ENCODE measurements at places on chromosomes 6 and 20.

GRCh38 chr6:167946007-167946406, 51.5 kb upstream of the KIF25 start:
- no peak for DNase-seq

GRCh38 chr6:108895571-108895970, 47.3 kb downstream of the ARMC2 start:
- DNase-seq, result no peak

DNA sequence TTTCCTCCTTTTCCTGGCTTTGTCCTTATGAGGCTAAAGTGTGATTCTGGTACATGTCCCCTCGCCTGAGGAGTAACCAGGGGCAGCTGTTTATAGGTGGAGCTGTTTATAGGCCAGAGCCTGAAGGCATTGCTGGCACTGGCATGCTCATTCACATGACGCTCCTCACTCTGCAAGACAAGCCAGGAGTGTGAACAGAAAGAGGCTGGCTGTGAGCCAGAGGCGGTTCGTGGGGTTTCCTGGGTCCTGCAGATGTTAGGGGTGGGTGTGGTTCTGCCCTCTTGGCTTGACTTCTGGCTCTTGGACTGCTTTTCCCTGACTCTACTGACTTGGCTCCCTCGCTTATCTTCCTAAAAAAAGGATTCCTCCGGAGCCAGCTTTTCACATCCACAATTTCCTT, 12.8 kb upstream of the MDFI start:
- DNase-seq, result no peak

GRCh38 chr6:56959094-56959493, 4.2 kb downstream of the BEND6 start:
- DNase-seq, result no peak

DNA sequence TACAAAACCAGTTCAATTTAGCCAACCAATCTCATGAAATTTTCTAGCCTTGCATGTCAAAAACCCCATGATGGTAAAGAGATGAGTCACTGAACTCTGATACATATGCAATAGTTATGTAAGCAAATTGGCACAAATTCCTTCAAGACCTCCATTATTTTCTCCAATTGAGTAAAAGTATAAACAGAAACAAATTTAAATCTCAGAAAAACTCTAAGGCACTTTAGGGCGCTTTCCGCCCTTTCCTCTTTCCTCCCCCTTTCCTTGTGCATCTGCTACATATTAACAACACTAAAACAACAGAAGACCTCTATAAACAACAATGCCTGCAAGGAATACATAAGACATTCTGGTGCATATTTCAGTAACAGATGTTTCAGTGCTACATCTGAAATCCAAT, 48.5 kb downstream of the KIF13A start:
- no peak for DNase-seq

DNA sequence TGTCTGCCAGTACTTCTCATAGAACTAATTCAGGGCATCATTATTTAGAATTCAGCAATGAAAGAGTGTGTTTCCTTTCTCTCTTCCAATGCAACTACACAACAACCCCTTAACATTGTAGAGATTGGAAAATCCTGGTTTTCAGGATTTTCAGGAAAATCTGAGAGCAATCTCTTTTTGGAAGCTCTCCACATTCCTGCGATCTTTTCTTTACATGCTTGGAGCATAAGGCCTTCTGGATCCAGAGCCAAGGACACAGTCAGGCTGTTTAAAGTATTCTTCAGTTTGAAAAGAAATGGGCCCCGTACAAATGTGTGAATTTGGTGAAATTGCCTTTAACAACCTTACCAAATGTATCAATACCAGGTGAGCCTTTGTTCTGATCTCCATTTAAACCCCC, 469.7 kb downstream of the PKHD1 start:
- no peak for DNase-seq
